ENCODE measurements at places on chromosomes 4 and X.
A peak's percentile ranks its signal among the peaks of the same experiment; 100 is the strongest.

DNA sequence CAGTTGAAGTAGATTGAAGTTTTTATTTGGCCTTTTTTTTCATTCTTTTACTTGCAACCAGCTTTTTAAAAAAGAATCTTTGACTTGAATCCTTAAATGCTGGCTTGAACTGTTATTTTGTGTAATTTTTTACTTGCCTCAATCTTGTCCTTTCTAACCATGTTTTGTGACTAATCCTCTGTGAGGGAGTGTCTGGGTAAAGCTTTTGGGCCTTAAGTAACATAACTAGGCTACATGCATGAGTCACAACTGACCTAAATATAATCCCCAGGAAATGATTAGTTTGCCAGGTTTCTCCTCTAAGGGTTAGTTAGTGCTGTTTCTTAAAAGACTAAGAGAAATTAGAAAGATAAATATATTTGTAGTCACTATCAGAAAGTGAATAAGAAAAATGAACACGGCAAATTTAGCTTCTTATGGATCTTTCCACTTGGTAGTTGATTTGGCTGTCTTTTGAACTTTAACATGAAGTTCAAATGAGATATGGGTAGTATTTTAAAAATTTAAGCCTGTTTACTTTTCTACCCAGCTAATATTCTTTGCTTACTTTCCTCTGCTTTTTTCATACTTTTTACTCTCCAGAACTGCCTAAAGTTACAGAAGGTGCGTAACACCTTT is 13.0 kb downstream of the EXOC1 start:
- DNase-seq, result no peak

DNA sequence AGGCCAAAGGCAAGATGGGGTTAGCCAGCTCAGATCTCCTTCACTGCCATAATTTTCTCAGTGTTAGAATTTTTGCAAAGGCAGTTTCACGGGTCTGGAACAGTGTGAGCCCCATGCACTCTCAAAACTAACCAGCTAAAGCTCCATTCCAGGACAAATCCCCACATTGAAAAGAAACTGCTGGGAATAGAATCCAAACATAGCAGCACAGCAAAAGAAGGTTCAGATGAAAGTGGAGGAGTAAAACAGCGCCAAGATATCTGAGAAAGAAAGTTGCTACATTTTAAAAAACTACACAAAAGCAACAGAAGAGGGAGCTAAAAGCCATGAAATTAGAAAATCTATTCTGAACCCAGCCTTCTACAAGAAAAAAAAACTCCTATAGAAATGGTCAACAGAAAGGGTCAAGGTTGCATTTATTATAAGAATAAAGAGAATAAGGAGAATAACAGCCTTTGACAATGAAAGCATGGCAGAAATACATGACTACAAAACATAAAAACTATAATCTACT is 39.6 kb upstream of the SLC7A3 start:
- peak; percentile 13 for DNase-seq

GRCh38 chr4:114249561-114249960 is 270.1 kb upstream of the ARSJ start:
- DNase-seq, result no peak

- DNase-seq, result peak; percentile 54
Observed at GRCh38 chr4:183920512-183920911, 15.4 kb downstream of the STOX2 start.

- no peak for DNase-seq
Observed at GRCh38 chr4:150769248-150769647, 187.3 kb downstream of the MAB21L2 start.

GRCh38 chr4:161444626-161445025 is 719.2 kb downstream of the FSTL5 start:
- no peak for DNase-seq

DNA sequence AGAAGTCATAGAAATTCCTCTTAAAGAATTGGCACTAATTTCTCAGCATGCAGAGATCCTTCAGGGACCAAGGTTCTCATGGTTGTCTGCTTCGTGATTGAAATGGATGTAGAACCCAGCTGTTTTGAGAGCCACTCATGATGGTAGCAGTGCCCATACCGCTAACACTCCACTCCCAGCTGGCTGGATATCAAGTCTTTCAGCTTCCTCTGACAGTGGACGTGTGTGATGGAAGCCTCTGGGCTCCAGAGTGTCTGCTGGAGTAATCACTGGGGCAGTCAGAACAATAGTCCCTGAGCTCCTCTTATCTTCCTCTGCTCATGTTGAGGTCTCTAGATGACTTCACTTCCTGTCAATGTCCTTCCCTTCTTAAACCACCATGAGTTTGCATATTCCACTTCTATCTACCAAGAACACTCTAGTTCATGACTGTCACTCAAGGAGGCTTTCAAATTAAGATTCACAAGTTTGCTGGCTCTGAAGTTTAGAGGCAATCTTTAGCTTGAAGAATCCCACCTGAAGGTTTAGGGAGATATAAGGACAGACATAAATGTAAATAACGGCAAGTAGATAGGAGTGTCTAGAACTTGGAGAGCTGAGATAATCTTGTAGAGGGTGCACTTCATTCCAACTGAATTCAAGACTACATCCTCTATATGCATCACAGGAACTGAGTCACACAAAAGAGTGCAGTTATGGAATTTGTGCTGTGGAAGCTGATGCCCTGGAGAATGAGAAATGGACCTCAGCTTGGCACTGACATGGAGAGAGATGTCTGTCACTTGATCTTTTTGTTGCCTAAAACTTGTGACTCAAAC is 64.5 kb upstream of the WDR1 start:
- DNase-seq, result peak; percentile 92

GRCh38 chrX:57044245-57044644 is 48.9 kb upstream of the SPIN3 start:
- no peak for DNase-seq

DNA sequence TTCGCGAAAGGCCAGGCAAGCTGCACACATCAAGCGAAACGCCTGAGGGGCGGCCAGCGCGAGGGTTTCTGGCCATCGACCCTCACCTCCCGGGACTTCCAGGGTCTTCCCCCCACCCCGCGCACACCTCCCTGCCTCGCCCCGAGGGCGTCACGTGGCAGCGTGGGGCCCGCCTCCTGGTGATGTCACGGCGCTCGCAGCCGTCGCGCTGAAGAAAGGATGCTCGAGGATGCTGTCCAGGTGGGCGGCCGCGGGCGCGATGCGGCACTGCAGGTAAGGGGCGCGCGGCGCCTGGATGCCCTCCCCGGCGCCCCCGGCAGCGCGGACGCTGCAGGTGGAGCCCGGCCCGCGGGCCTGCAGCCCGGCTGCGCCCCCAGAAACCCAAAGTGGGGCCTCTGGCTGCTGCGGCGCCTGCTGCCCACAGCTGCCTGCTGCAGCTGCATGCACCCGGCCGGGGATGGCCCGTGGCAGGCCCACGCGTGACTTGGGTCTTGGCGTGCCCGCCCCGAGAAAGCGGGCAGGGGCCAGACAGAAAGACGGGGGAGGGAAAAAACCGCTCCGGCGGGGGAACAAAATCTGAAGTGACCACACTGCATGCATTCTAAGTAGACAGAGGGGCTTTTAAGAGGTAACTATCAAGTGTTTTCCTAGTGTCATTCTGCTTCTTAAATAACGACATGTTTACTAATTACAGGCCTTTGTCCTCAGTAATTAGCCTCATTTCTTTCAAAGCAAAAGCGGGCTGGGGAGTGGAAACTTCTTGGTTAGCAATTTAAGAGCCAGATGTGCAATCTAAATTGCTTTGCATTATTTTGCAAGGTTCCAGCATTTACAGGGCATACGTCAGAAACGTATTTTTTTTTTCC is 1.7 kb downstream of the CLCN4 start:
- no peak for DNase-seq
